ENCODE measurements at places on chromosomes 7 and 10. TPM values are rescaled to one million over a fixed set of nuclear protein-coding genes. Genes with fewer than 3 reads are reported as not detected.

- no peak for DNase-seq
- H3K4me3 ChIP-seq, result no peak overlapping the region
- H3K4me1 ChIP-seq, result peaks cover 4% of the 10 kb centered on the region
- H3K27ac ChIP-seq, result no peak overlapping the region
- H3K36me3 ChIP-seq, result peaks cover 35% of the 10 kb centered on the region
- H3K27me3 ChIP-seq, result no peaks in the 10 kb centered on the region
Measured at GRCh38 chr10:7826971-7827370, 8.7 kb downstream of the TAF3 start.

Gene SUN3
- total RNA-seq, result not detected

DNA sequence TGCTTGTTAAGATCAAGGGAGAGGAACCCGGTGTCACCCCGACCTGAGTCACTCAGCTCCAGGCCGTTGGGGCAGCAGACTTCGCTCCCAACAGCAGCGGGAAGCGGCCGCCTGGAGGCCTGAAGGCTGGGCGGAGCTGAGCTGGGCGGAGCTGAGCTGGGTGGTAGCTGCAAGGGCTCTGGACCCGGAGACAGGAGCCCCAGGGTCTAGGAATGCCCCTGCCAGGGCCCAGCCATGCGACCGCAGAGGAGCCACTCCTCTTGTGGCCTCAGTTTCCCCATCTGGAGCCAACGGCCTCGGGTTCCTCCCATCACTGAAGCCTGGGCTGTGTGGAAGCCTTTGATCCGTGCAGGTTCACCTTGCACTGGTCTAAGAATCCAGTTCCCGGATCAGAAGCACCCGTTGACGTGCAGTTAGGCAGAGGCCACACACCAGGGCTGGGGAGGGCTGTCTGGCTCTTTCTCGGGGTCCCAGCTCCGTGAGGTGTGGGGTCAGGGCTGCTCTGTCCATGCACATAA is 21.9 kb upstream of the DPYSL4 start:
- H3K27ac ChIP-seq, result no peak overlapping the region
- DNase-seq, result no peak
- peaks cover 24% of the 10 kb centered on the region for H3K4me1 ChIP-seq

GRCh38 chr7:43295429-43295828 is 183.0 kb downstream of the HECW1 start:
- H3K36me3 ChIP-seq, result no peaks in the 10 kb centered on the region
- no peaks in the 10 kb centered on the region for H3K4me1 ChIP-seq
- no peak for DNase-seq
- no peak overlapping the region for H3K4me3 ChIP-seq
- H3K27ac ChIP-seq, result no peak overlapping the region

GRCh38 chr10:28408237-28408777 is 105.4 kb upstream of the MPP7 start:
- no peaks in the 10 kb centered on the region for H3K36me3 ChIP-seq
- no peak overlapping the region for H3K4me3 ChIP-seq
- DNase-seq, result no peak
- H3K4me1 ChIP-seq, result peaks cover 7% of the 10 kb centered on the region
- no peak overlapping the region for H3K27ac ChIP-seq
- peaks cover 10% of the 10 kb centered on the region for H3K27me3 ChIP-seq

DNA sequence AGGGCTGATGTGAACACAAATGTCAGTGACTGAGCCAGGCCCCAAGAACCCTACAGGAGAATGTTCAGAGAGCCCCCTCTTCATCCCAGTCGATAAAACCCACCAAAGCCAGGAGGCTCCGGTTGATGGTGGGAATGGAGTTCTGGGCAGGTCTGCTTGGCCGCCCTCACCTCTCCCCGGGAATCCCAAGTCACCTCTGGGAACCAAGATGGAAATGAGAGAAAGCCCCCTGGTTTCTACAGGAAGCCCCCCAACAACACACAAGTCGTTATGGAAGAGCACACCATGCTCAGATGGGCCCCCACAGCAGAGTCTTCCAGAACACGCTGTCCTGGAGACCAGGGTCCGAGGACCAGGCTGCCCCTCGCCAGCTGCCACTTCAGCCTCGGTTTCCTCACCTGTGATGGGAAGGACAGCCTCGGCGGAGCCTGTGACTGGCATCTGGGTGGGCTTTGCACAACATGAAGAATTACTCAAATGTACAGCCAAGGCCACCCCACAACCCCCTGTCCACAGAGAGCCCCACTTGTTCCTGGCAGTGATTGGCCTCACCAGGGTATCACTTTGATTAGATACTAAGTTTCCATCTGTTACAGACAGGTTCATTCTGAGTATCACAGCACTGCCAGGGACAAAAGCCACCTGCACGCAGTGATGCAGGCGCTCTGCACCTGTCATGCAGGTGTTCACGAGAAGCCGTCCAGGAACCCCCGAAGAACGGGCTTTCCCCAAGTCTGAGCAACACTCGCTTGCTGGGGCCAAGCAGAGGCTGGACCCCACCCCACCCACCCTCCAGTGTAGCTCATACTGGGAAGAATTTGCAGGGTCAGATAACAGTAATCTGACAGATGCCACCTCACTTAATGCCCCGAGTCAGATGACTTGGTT is 57.6 kb downstream of the MKI67 start:
- no peaks in the 10 kb centered on the region for H3K27me3 ChIP-seq
- no peak for DNase-seq
- peaks cover 52% of the 10 kb centered on the region for H3K4me1 ChIP-seq
- H3K4me3 ChIP-seq, result no peak overlapping the region
- peaks cover 74% of the 10 kb centered on the region for H3K36me3 ChIP-seq

Data from activated CD8-positive, alpha-beta T cell treated with anti-CD3 and anti-CD28 coated beads, Interleukin-2, amount 10 ng/mL, durations not matched to agents 7 days and 5 days (primary cell).